ENCODE measurements at places on chromosomes 11 and 22.

DNA sequence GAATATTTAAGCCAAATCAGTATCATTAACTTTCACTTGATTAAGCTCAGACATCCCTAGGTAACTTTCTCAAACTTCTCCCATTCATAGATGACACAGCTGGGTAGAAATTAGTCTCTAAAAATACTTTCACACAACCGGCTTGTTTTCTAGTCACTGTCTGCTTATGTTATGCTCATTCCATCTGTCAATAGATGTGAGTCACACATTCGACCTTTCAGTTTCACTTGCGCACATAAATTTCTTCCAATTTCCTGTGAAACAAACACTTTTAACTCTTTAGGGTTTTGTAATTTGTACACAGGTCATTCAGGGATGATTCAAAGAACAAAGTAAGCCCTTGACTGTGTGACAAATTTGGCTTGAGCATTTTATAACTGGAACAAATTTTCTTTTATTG, 723.0 kb downstream of the KCNA4 start:
- DNase-seq = no peak

DNA sequence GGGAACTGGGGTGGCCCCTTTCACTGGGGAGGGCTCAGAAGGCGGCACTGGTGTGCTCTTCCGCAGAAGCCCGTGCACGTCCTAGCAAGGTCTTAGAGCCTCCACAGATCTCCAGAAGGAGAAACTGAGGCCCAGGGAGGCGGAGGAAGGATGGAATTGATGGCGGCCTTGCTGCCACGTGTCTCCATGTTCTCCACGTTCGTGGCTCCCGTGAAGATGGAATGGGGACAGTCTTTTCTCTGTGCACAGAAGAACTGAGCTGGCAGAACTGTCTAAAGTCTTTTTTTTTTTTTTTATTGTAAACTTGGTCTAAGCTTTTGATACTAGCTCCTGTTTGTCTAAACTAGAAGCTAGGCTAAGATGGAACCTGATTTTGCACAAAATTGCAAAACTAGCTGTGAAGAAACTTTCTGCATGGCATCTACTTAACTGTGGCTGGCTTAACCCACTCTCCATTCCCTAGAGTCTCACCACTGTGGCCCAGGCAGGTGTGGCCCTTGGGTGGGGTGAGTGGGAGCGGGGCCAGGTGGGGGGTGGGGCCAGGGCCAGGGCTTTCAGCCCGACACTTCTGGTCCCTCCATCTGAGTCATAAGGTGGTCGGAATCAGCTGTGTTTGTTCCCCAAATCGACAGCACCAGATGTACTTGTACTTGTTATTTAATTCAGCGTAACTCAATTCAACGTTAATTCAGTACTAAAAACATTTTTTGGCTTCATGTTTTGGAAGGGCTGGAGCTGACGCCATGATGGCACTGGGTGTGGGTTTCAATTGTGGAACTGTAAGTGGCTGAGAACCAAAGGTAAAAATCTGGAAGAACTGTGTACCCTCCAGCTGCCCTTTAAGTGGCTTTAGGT, 120.7 kb downstream of the MPPED1 start:
- DNase-seq = no peak

DNA sequence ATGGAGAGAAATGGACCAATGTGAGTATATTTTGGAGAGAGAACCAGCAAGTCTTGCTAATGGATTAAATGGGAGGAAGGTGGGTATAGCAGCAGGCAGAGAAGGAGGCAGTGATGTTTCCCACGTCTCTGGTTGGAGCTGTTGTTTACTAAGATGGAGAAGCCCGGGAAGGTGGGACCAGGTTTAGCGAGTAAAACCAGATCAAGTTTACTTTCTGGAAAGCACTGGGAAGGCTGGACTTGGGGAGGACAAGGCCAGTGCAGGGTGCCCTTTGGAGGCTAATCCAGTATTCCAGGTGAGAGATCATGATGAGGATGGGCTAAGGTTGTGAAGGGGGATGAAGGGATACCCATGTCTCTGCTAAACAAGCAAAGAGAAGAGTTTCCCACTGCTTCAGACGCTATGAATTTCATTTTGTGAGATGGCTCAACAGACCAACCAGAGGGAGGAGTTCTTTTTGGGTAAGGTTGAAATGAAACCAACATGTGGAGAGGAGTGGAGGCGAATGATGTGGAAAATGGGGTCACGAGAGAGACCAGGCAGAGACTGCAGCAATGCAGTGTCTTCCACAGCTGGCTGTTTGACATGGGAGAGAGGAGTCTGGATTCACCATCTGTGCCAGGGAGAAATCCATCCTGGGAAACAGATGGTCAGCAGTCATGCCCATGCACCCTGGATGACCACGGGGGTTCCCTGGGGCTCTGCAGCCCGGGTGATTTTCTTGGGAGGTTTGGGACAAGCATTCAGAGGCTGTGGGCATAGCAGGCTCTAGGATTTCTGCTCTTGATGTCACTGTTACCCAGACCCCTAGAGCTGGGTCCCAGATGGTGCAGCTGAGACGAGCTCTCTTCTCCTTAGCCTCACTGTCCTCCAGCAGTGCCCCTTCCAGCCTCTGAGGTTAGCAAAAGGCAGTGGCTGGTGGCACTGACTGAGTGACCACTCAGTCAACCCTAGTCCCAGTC, 24.9 kb downstream of the COMMD9 start:
- DNase-seq = no peak

- DNase-seq = no peak
These were observed 13.7 kb downstream of the RASD2 start for GRCh38 chr22:35554297-35554845.

DNA sequence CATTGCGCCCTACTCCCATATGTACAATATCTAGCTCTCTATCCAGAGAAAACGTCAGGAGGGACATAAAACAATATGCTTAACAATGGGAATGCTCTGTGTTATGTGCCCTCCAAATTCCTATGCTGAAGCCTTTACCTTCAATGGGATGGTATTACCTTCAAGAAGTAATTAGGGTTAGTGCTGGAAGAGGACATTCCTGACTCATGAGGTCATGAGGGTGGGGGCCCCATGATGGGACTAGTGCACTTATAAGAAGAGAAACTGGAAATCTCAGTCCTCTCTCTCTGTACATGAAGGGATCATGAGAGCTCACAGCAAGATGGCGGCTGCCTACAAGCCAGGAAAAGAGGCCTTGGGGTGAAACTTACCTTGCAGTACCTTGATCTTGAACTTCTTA, 20.3 kb downstream of the MMP20 start:
- DNase-seq = no peak

DNA sequence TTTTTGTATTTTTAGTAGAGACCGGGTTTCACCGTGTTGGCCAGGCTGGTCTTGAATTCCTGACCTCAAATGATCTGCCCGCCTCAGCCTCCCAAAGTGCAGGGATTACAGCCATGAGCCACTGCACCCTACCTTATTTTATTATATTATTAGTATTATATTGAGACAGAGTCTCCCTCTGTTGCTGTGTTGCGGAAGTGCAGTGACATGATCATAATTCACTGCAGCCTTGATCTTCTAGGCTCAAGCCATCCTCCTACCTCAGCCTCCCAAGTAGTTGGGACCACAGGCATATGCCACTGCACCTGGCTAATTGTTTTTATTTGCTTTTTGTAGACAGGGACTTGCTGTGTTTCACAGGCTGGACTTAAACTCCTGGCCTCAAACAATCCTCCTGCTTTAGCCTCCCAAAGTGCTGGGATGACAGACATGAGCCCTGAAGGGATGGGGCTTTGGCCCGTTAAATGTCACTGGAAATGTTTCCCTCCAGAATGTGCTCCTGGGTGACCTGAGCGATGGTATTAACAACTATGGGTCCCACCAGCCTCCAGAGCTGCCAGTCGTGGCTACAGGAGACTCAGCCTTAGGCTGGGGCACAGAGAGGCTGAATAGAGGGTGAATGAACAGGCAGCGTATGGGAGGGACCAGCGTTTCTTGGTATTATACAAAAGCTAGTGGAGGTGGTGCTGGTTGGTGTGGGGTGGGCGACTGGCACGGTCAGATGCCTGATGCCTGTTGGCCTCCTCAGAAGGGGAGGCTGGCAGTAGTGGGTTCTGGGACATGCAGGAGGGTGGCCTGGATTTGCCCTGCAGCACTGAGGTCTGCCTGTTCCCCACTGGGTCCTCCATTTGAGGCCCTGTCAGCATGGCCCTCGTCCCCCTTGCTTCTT, 7.3 kb downstream of the TANGO2 start:
- DNase-seq = no peak

DNA sequence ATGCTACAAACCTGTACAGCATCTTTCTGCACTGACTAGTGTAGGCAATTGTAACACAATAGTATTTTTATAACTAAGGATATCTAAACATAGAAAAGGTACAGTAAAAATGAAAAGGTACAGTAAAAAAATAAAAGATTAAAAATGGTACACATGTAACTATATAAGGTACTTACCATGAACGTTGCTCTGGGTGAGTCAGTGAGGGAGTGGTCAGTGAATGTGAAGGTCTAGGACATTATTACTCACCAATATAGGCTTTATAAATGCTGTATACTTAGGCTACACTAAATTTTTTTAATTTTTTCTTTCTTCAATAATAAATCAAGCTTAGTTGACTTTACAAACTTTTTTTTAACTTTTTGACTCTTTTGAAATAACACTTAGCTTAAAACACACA, 59.9 kb downstream of the EIF3M start:
- DNase-seq = no peak

- no peak for DNase-seq
These were observed 70.8 kb downstream of the CDKN1C start for GRCh38 chr11:2814751-2815150.

- DNase-seq = no peak
These were observed 118.3 kb downstream of the FAT3 start for GRCh38 chr11:92342886-92343285.

DNA sequence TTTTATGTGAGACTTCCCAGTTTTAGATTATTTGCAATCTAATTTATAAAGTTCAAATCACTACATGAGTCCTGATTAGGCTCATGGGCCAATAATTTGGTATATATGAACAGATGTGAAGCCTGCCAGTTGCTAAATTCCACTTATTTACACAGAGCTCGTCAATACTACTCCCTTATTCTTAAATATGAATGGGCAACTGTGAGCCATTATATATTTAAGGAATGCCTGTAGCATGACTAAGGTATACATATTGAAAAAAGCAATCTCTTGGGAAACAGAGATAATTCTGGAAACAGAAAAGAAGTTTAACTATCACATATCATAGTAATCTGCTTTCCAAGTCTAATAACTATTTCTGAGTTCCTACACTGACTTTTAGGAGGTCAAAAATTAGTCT, 27.0 kb downstream of the RBMXL2 start:
- DNase-seq = no peak

- no peak for DNase-seq
These were observed 181.4 kb upstream of the MTMR2 start for GRCh38 chr11:96105197-96105895.

- no peak for DNase-seq
These were observed 86.8 kb downstream of the GALNT18 start for GRCh38 chr11:11534981-11535380.

- DNase-seq = no peak
These were observed 1137.7 kb upstream of the CNTN5 start for GRCh38 chr11:97883086-97883485.

- no peak for DNase-seq
These were observed 140.7 kb downstream of the APIP start for GRCh38 chr11:34775417-34775888.

- no peak for DNase-seq
These were observed 2.5 kb downstream of the WNT7B start for GRCh38 chr22:45974498-45974897.

- no peak for DNase-seq
These were observed 2.5 kb downstream of the OR56B4 start for GRCh38 chr11:6110011-6110410.

DNA sequence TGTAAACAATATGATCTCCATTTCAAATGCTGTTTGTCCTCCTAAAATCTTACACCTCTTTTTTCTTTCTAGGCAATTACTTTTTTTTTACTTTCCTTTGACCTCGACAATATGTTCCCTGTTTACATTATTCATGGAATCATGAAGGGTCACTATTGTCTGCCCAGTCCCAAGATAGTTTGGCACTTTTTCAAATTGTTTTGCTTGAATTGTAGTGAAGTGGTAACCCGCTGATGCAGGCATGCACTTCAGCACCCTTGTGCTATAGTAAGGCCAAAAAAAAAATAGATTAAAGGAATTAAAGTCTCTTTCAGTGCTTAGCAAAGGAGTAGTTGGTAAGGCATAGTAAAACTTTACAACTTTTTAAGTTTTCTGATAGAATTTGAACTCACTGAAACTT, 90.9 kb downstream of the PAX6 start:
- no peak for DNase-seq

DNA sequence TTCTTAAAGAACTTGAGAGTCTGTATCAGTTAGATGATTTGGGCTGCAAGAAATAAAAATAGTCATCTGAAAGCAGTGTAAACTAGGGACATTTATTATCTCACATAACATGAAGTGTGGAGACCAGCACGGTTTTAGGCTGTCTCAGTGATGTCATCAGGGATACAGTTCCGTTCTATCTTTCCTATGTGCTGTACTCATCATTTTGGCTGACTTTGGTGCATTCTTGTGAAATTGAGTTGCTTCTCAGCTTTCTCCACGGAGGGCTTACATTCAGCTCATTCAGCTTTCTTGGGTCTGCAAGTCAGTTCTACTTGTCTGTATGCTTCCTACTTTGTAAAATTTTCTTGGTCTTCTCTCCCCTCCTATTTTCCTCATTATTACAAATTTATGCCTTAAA, 51.8 kb upstream of the LIN7C start:
- no peak for DNase-seq

DNA sequence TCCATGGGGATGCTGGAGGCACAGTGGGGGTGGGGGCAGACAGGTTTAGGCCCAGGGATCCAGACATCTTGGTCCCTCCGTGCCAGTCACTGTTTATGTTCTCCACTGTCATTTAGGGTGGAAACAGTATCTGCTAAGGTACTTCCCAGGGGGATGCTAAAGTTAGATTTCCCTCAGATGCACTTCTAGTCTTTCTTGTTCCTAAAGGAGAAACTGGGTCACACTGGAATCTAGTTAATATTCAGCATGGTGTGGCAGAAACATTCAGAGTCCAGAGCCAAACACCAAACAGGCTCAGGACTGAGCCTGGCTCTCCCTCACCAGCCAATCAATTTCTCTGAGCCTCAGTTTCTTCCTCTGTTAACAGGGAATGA, 83.4 kb upstream of the PLET1 start:
- no peak for DNase-seq

GRCh38 chr11:115226556-115226955, 277.7 kb downstream of the CADM1 start:
- no peak for DNase-seq

GRCh38 chr22:20434264-20434751, 3.3 kb downstream of the SCARF2 start:
- DNase-seq = no peak

DNA sequence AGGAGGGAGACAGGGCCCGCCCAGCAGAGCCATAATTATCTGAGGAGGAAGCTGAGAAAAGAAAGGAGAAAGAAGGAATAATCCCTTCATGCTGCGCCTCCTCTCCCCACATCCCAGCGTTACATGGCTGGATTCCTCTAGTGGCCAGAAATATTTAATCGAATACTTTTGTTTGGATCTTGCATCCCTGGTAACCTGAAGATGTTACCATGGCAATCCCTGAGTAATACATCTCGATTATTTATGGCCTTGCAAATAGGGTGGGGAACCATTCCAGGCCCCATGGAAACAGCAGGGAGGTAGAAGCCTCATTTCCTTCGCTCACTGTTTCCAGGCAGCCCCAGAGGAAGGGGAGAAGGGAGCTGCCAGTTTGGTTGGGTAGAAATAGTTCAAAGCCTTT, 357.7 kb downstream of the BUD13 start:
- no peak for DNase-seq

- peak; percentile 22 for DNase-seq
These were observed 67.7 kb downstream of the APOL5 start for GRCh38 chr22:35785181-35785923.

- peak; percentile 75 for DNase-seq
These were observed 557 bp downstream of the GTPBP1 start for GRCh38 chr22:38706101-38706900.

All from suppressor macrophage treated with lipopolysaccharide for 4 hours (primary cell).